ENCODE measurements at places on chromosomes 12 and 14.

- peak; percentile 66 for DNase-seq
Measured at GRCh38 chr12:117854339-117855012, 114.3 kb downstream of the KSR2 start.

GRCh38 chr12:102633981-102634605 is 153.7 kb upstream of the IGF1 start:
- no peak for DNase-seq

GRCh38 chr12:71940068-71940467 is 1.4 kb downstream of the TPH2 start:
- DNase-seq, result no peak

GRCh38 chr14:75496755-75497154 is 25.5 kb upstream of the BATF start:
- no peak for DNase-seq

DNA sequence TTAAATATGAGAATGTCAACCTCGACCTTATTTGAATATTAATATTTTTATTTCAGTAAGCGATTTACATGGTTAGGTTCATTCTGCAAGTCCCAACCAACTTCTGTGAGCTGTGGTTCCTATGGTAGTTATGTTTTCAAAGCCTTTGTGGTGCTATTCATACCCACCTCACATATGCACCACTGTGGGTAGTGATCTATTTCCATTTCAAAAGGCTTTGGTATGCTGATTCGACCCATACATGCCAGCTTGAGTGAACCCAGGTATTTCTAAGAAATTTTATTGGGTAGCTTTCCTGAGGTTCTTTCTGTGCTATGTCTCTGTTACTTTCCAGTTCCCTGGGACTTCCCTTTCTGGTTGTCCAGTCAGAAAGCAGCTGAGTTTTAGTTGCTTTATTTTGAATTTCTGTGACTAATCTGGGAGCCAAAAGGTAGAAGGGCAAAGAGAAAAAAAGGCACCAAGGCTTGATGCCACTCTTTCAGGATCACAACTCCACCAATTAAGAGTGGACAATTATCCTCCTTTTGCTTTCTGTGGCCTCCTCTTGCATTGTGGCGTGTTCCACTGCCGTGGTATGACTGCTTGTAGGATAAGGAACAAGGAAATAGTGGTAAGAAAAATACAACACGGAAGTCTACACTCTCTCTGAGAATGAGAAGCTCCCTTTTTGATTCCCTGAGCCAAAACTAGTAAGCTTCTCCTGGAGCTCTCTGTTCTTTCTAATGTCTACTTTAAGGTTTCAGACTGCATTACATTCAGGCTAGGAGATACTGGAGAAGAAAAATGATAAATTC is 729.1 kb downstream of the NOVA1 start:
- DNase-seq, result no peak

DNA sequence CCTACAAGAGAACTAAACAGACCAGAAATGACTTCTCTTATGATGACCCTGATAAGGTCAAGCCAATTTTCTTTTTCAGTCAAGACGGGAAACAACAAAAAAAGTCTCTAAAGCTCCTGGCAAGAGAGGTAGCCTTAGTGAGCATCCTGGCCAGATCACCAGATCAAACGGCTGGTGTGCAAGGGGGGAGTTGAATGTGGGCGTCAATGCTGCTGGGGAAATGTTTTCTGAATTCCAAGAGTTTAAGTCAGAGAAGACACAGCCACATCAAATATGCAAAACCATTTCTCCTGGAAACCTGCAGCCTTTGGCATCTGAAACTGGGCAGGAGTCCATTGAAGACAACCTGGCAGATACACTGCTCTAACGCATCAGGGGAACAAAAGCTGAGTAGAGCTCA is 16.0 kb upstream of the SELPLG start:
- DNase-seq, result no peak

DNA sequence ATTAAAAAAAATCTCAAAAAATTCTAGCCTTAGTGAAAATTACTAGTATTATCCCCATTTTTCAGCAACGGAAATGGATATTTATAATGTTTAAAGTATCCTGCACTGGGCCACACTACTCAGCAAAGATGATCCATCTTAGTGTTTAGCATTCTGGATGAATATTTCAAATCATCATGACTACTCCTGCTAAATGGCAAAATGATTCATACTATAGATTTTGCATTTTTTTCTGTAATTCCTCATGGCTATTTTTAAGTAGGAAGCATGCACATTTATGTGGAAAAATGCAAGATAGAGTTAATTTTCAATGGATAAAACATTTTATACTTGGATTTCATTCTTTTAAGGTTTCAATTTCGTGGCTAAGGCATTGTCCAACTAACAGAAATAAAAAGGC is 59.6 kb downstream of the LRFN5 start:
- DNase-seq, result no peak

DNA sequence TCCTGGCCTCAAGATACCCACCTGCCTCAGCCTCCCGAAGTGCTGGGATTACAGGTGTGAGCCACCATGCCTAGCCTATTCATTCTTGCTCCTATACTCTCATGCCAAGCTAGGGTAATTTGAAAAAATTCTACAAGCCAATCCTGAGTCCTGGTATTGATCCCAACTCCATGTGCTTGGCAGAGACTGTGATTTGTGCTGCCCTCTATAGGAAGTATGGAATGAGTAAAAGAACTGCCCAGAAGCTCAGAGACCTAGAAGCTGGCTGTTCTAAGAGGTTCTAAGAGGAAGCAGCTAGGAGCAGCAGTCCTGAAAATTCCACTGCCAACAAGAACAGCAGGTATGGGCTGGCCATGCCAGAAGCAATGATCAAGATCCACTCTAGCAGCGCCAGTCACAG is 402.5 kb downstream of the PCNX1 start:
- DNase-seq, result no peak

GRCh38 chr14:24298892-24299254 is 707 bp downstream of the DHRS1 start:
- DNase-seq, result no peak

DNA sequence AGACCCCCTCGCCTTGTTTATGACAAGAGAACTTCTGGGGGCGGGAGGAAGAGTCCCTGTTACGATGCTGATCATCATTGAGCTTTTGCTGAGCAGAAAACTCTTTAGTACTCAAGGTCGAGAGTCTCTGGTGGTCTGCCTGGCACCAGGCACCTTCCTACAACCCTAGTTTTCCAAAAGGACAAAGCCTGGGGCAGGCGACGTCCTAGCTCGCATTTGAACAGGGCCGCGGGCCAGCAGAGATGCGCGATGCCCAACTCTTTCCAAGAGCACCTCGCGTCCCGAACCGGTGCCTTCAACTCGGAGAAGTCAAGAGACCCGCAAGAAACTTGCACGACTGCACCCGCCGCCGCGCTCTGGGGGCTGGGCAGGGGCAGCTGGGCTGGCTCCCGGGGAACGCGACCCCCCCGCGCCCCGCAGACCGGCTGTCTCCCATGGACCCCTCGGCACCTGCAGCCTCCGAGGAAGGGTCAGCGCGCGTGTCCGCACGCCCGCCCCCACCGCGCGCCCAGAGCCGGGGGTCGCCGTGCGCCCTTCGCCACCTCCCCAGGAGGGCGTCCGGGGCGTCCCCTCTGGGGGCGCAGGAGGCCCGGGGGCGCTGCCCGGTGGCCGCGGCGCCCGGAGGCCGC is 377 bp upstream of the BCL7A start:
- no peak for DNase-seq

- no peak for DNase-seq
Measured at GRCh38 chr12:57213763-57214397, 2.7 kb upstream of the NXPH4 start.

DNA sequence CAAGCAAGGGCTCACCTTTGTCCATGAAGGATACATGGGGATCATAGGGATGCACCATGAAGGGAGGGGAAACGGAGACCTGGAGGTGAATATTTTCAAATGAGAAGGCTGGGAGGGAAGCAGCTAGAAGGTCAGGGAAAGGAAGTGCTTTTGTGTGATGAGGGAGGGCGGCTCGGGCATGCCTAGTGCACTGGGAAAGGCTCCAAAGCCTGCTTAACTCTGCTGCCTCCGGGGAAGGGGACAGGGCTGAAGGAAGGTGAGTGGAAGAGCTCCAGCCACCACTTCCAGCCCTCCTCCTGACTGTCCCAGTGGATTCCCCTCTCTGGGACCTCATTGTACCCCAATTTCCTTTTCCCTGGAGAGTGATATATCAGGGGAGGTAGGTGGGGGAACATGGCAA is 149.4 kb upstream of the PRMT8 start:
- peak; percentile 68 for DNase-seq

DNA sequence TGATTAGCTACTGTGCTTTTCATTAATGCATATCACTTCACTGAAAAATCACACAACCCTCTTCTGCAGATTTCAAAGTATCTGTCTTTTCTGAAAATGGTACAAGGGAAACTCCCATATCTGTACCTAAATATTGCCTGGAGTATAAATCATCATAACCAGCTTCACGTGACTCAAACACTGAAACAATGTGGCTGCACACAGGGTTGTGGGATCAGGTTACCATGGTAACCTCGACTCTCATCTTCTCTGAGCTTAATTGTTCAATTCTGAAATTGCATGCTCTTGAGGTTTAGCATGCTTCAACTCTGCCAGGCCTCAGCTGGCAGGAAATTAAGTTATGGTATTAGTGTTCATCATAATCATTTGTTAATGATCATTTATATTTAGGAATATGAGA is 77.5 kb upstream of the CPSF6 start:
- no peak for DNase-seq

DNA sequence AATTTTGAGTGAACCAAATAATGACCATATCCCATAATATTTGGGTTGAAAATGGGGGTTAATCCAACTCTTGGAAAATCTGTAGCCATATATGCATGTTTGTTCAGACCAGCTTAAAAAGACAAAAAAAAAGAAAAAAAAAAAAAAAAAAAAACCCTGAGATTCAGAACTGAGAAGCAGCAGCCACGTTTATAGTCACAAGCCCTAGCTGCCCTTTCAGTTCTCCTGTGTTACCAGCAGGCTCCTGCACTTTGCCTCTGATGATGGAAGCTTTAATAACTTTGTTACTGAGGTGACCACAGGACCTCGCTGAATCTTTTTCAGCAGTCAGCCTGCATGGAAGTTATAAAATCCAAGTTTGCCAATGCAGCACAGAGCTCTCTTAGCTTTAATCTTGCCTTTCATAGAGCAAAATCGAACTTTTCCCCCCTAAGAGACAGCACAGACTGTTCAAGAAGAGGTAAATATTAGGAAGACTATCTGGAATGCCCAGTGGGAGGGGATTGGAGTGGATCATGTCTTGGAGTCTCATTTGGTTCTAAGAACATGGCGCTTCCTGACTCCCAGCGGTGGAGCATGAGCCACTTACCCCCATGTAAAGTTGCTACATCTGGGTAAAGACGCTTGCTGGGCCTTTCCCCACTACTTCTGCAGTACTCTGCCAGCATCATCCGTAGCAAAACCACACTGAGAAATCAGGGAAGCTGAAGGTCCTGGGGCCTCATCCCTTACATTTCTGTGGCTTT is 20.6 kb downstream of the GNG2 start:
- DNase-seq, result no peak

GRCh38 chr14:60242429-60242828 is 6.6 kb upstream of the PPM1A start:
- no peak for DNase-seq

GRCh38 chr12:8817856-8818255 is 4.6 kb upstream of the A2ML1 start:
- DNase-seq, result no peak

GRCh38 chr12:6526201-6526600 is 8.1 kb upstream of the GAPDH start:
- DNase-seq, result no peak

GRCh38 chr12:49894751-49895148 is 8.9 kb downstream of the FAIM2 start:
- DNase-seq, result no peak

- DNase-seq, result no peak
Measured at GRCh38 chr12:38541849-38542248, 225.3 kb downstream of the ALG10B start.

GRCh38 chr14:97477353-97477752 is 680.2 kb downstream of the VRK1 start:
- no peak for DNase-seq

- no peak for DNase-seq
Measured at GRCh38 chr14:69573205-69573830, 1.4 kb downstream of the CCDC177 start.

DNA sequence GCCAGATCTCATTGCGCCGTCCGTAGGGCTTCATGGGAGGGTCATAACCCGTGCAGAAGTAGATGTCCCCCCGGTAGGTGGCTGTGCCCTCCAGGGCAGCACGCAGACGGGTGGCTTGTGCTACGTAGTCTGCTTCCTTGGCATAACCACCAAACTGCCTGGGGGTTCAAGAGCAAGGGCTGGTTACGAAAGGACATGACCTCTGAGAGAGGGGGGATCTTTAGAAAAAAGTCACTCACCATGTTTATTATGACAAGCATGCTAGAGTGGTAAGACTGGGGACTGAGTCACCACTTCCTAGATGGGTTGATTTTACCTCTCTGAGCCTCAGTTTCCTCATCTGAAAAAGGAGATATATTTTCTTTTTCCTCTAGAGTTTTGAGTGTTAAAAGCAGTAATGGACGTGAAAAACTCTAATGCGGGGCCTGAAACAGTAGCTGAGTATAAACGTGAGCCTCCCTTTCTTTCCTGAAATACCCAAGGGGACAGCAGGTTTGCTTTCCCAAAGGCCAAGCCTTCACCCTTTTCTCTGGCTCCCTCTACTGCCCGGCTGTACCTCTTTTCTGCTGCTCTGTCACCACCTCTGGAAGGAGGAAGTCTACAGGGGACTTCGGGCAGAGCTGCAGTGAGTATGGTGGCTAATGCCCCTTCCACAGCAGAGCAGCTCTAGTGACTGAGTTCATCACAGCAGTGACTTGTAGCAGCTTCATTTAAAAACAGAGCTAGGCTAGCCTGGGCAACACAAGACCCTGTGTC is 23.5 kb upstream of the GPRC5D start:
- no peak for DNase-seq

DNA sequence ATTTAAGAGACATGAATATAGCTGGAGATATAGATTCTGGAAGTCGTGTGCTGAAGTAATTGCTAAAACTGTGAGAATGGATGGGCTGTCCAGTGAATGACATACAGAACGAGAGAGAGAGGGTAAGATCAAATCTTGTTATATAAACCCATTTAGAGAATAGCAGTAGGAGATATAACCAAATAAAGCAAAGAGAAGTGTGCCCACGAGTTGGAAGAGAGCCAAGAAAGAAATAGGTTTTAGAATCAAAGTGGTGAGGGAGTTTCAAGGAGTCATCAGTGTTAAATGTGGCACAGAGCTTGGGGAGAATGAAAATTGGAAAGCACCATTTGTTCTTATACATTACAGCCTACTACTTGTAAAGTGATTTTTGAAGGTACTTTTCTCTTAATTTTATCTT is 19.2 kb downstream of the TOGARAM1 start:
- DNase-seq, result no peak

DNA sequence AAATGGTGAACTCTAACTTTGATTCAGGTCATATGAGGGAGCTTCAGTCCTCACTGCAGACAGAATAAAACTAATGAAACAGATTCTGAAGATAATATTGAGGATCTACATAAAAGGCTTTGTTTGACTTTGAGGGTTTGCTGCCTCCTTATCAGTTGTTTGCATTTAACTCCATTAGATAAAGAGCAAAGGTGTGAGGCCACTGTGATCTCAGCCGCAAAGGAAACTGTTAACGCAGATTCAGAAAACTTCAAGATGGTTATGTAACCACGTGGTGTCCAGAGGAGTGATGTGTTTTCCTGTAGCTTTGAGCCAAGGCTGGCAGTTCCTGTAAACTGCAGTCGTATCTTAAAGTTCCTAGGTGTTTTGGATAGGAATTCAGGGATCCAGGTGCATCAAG is 67.8 kb downstream of the METTL25 start:
- DNase-seq, result no peak

Measured in NCI-H2029 (cell line).